Panc1 (cell line): ENCODE measurements at places on chromosomes 2 and 18.

DNA sequence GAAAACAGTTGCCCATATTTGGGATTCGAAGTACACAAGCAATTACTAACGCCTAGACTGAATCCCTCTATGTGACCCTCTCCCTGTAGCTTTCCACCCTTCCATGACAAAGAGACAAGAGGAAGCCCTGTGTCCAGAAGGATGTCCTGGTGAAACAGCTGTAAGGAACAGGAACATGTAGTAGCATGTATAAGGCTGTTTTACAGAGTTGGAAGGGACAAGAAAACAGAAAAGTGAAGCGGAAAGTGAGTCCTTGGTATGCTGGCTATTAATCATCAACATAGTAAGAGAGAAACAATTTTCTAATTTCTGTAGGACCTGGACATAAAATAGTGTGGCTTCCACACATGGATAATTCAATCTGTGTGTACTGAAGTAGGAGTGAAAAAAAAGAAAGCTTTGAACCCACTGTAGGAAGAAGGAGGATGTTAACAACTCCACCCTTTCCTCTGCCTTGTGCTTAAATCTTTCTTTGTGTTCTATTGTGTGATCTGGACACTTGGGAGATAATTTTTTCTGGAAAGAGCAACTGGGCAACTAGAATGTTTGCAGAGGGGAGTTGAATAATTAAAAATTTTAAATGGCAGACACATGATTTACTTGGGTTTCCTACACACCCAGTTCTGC is 162.3 kb upstream of the ZSWIM2 start:
- no peak for DNase-seq

DNA sequence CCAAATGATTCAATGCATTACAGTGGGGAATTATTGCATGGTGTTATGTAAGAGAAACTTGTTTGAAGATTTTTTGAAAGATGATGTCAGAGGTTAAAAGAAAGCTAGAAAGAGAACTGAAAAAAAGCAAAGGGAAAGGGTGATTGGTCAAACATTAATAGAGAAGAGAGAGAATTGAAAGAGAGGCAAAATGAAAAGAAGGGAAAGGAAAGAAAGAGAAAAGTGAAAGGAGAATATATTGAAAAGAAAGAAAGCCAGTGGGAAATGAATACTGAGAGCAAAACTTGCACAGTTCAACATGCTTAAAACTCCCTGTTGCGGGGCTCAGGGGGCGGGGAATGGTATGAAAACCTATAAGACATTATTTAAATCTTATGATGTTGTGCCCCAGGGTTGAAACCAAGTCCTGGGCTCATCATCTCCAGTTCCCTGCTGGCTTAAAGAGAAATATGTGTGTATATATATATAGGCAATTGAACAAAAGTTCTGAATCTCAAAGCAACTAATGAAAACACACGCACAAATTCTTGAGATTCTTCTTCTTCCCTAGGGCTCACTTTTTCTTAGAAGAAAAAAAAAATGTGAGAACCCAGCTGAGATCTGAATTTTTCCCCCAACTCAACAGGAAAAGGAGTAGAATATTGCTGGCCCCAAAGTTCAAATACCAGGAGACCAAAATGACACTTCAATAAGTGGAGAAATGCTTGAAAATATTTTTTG is 2045.9 kb upstream of the CELF4 start:
- DNase-seq = no peak

DNA sequence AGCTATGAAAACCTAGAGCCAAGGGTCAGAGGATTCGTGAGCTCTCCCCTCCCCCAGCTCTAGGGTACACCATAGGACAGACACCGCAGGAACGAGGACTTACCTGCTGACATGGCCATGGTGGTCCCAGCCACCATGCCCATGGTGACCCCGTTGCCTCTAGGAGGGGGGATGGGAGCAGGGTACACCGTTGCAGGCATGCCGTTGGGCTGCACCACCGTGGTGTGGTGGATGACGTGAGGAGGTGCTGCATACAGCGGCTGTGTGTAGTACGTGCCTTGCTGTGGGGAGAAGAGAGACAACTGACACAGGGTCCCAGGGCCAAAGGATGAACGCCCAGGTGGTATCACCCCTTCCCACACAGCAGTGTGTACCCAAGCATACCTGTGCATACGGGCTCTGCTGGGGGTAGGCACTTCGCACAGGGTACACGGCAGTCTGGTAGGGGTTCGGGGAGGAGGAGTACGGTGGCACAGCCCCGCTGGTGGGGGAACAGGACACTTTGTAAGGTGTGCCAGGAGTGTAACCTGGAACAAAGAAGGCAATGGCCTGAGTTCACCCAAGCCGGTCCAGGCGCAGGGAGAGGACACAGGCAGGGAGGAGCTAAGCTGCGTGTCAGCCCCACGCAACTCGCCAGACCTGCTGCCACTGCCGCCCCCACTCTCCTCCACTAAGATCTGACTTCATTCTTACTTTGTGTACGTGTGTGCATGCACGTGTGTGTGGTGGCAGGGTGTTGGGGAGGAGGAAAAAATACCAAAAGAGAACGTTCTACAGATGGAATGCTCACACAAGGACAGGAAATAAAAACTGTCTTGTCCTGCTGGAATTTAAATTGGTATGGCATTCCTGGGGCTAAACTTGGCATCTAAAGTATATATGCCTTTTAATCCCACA is 37.8 kb downstream of the FAM168B start:
- DNase-seq = no peak

- no peak for DNase-seq
Observed at GRCh38 chr18:50879302-50880118, 592 bp downstream of the ME2 start.

DNA sequence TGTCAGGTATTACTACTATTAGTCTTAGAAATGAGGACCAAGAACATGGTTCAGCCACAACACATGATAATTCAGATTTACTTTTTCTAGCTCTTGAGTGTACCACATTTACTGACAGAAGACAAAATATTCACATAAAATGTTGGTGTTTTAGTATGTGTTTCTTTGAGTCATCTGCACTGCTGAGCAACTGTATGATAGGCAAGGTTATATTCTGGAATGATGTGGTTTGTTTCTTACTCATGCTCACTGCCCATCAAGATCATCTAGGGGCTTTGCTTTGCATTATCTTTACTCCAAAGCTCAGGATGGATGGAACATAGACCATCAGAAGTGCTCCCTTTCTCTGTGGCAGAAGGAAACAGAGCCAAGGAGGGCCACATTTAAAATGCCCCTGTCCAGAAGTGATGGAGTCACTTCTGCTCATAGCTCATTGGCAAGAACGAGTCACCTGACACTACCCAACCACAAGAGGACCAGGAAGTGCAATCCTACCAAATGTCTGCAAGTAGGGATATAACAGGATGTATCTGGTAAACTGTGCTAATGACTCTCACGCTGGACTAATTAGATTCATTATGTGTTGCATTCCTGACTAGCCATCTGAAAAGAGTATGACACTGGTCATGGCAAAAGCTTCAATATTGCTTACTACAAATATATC is 81.5 kb downstream of the DIS3L2 start:
- no peak for DNase-seq

DNA sequence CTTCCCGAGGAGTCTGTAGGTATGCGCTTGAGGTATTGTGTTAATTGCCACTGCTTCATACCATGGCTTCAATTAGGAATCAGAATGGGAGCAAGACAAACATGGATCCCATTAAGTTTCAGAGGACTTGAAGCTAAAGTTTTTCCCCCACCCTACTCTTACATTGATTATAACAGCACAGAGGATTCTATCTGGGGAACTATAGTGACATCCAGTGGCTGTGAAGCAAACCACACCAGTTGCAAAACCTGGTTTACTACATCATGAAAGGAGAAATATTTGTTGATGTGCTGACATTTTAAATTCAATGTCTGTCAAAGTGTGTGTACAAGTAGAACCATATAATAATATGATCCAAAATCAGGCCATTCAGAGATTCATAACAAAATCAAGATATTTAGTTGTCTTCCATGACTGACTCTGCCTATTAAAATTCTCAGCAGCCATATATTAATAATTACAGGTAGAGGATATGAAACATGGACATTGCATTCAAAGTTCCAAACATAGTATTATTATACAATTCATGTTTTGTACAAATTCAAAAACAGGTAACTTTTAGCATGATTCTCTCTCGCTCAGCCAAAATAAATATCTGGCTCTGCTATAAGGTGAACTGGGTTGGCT is 82.9 kb downstream of the GRB14 start:
- no peak for DNase-seq

- no peak for DNase-seq
Observed at GRCh38 chr18:74905247-74905646, 303.7 kb downstream of the PTGR3 start.

DNA sequence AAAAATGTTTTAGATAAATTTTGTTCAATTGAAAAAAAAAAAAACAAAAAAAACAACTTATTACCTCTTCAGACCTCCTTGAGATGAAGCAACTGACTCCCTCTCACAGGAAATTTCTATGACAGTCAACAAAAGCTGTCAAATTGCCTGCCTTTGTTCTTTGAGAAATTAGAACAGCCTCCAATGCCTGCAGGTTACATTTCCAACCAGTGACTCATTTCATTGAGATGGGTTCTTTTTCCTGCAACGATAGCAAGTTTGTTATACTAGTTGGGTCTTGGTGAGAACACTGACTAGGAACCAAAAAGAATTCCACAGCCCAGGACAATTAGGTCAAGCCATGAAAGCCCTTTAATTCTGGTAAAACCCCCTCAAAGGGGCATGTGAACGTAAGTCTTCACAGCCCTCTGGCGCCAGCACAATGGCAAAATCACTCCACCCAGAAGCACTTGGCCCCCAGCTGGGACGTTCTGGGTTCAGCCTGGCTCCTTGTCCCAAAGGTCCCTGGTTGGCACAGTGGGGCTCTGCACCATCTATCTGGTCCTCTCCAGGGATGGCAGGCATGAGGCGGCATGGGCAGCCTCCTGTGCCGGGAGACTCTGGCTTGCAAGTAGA is 87.0 kb downstream of the SPP2 start:
- no peak for DNase-seq

DNA sequence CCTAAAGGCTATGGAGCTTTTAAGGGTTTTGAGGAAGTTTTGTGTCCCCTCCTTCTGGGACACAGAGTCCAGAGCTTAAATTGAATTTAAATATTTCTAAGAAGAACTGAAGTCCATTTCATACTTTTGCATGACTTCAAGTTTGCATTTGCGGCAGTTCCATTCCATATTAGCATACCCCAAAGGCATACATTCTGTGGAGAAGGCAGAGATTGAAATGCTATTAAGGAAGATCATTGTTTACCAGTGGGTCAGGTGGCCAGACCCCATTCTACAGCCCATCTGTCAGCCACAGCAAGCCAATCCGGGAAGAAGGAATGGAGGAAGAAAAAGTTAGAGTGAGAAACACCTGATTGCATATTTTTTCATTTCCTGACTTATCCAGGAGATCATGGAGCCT is 75.0 kb downstream of the DNAH7 start:
- DNase-seq = no peak

DNA sequence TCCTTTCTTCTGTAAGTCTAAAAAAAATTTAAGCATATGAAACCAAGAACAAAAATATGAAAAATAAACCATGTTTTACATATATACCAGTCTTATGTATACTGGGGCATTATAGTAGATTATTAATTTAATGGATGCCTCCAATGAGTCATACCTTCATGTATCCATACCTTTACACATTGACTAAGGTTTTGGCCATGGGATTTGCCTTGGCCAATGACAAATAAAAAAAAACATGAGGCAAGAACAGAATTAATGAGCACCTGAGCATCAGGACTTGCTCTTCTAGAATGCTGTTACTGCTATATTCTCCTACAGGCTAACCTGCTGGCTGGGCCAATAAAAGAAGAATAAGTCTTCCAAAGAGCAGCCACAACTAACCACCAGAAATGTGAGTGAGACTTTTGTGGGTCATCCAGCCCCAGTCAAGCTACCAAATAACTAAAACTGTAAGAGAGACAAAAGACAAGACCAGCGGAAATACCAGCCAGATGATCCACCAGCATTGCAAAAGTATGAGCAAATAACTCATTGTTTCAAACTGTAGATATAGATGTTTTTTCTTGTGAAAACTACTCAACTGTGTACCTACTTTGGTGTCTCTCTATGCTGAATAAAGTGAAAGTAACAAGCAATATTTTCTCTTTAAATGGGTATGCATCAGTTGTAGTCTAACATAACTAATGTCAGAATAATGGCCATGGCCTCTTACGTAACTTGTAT is 749.6 kb upstream of the VRK2 start:
- DNase-seq = no peak

- DNase-seq = no peak
Observed at GRCh38 chr2:71500426-71501079, 47.2 kb downstream of the DYSF start.

DNA sequence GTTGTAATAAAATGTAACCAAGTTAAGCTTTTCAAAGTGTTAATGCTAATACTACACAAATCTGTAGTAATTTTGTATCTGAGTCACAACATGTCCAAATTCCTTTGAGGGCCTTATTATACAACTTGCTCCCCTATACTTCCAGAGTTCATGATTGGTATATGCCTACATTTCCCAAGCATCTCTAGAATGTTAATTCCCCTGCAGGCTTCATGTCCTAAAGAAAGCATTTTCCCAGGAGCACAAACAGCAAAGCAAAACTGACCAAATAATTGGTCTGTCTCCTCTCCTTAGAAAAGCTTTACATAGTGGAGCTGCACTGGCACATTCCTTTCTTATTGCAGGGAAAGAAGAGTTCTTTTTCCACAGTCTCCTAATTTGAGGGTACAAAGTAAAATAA is 3.7 kb downstream of the ALS2 start:
- DNase-seq = no peak

GRCh38 chr2:181472990-181473389 is 15.8 kb downstream of the ITGA4 start:
- DNase-seq = no peak

- no peak for DNase-seq
Observed at GRCh38 chr2:225457482-225457881, 58.0 kb downstream of the NYAP2 start.

DNA sequence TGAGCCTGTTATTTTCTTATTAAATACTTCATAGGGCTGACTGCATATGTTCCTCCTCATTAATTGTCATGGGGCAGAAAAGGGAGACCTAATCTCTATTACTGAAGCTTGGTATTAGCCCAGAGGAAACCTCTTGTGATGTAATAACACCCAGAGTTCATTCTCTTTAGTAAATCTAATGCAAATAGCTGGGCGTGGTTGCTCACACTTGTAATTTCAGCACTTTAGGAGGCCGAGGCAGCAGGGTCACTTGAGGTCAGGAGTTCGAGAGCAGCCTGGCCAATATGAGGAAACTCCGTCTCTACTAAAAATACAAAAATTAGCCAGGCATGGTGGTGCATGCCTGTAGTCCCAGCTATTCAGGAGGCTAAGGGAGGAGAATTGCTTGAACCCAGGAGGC is 14.7 kb downstream of the DAW1 start:
- DNase-seq = no peak

- no peak for DNase-seq
Observed at GRCh38 chr2:184004948-184005672, 593.2 kb upstream of the ZNF804A start.

- no peak for DNase-seq
Observed at GRCh38 chr2:152171718-152172117, 3.8 kb downstream of the STAM2 start.

DNA sequence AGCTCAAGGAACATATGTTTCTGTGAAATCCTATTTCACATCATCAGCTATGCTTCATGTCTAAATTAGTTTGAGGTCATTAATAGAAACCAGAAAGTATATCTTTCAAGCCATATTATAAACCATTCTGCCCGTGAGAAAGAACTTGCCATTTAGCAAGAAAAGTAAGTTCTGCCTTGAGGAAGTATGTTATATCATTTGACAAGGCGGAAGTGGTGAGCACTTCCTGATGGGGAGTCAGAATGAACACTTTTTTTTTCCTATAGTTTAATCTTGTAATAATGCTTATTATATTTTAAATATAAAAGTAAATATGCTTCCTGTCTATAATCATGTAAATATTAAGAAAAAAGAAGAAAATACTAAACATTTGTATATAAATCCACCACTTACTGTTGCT is 39.3 kb upstream of the NRXN1 start:
- DNase-seq = no peak
